ENCODE measurements at places on chromosomes 16 and 17.

DNA sequence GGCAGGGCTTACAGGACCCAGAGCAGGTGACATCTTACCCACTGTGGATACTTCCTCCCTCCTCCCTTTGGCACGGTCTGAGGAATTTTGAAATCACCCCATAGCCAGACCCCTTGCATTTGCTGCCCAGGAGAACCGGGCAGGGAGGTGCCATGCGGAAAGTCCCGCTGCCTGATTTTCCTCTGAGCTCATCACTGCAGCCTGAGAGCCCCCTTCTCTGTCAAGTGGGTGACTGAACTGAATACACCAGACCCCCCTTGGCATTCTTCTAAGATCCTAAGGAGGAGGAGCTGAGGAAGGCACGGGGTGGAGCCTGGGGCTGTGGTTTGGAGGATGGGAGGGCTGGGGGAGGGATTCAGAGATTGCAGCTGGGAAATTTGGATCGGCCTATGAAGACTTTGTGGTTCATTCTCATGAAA, 173.4 kb downstream of the RAB11FIP4 start:
- DNase-seq = no peak

DNA sequence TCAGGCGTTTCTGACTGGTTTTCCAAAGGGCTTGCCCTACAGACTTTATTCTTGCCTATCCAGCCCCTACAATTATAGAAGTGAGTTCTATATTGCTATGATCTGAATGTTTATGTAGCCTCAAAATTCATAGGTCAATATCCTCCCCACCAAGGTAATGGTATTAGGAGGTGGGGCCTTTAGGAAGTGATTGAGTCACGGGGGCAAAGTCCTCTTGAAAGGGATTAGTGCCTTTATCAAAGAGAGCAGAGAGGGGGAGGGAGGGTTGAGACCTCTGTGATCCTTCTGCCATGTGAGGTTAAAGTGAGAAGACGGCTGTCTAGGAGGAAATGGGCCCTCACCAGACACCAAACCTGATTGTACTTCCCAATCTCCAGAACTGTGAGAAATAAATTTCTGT, 931 bp upstream of the CPHXL start:
- no peak for DNase-seq

DNA sequence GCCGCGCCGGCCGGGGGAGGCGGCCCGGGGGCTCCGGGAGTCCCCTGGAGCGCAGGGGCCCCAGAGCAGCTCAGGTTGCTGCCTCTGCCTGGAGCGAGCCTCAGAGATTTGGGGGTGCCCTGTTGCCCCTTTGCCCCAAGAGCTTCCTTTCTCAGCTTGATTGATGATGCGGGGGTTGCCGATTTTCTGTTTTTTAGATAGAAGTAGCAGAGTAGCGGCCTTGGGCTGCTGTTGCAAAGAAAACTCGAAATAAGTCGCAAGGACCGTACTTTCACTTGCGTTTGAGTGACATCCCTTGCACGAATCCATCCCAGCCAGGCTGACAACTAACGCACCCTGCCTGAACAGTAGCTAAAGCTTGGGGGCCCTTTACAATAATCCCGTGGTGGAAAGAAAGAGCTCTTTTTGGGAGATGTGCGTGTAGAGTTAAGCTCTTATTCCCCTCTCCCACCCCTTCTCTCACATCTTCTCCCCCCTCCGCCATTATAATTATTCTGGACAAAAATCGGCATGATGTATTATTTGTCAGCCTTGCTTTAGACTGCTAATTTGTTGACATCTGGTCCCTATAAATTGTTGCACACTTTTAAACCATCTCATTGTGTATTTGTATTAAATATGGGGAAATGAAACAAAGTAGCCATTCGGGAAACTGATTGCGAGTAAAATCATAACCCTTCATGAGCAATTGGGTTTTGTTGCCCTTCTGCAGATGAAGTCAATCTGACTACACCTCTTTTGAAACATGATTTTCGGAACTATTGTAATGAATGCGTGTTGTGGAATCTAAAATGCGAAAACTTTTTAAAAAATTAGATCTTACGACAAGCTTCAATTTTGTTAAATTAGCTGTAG, 873 bp downstream of the USP10 start:
- DNase-seq = peak; percentile 50

- DNase-seq = no peak
These were observed 18.0 kb upstream of the ABCA5 start for GRCh38 chr17:69344939-69345338.

DNA sequence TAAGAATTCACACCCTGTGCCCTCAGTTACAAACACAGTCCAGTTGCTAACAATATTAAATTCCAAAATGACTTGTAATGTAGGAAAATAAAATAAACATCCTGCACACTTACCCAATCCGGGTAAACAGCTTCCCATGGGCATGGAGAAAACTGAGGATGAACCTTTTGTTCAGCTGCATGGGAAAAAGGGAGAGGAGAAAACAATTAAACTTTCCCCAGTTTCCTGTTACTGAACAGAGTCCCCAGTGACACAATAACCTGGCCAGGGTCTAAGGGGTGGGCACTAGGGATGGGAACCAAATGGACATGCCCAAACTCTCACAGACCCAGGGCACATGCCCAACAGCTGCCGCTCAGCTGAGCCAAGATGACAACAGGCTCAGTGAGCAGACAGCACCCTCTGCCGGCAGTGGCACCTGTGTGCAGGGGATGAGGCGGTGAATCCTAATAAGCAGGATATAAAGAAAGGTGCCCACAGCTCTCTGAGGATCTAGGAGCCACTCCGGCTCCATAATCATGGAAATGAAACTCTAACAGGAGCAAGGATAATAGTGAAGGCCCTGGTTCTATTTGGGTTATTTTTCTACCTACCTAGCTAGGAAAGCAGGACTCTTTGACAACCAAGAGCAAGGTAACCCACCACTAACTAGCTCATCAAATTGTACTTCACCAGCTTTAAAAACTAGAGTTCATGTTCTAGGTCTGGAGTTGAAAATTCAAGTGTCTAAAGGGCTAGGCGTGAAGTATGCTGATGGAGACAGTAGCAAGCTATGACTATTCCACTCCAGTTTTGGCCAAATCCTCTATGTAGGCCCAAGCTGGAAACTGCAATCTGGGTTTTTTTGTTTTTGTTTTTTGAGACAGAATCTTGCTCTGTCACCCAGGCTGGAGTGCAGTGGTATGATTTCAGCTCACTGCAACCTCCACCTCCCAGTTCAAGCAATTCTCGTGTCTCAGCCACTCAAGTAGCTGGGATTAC, 58.8 kb downstream of the SMG6 start:
- DNase-seq = peak; percentile 88

DNA sequence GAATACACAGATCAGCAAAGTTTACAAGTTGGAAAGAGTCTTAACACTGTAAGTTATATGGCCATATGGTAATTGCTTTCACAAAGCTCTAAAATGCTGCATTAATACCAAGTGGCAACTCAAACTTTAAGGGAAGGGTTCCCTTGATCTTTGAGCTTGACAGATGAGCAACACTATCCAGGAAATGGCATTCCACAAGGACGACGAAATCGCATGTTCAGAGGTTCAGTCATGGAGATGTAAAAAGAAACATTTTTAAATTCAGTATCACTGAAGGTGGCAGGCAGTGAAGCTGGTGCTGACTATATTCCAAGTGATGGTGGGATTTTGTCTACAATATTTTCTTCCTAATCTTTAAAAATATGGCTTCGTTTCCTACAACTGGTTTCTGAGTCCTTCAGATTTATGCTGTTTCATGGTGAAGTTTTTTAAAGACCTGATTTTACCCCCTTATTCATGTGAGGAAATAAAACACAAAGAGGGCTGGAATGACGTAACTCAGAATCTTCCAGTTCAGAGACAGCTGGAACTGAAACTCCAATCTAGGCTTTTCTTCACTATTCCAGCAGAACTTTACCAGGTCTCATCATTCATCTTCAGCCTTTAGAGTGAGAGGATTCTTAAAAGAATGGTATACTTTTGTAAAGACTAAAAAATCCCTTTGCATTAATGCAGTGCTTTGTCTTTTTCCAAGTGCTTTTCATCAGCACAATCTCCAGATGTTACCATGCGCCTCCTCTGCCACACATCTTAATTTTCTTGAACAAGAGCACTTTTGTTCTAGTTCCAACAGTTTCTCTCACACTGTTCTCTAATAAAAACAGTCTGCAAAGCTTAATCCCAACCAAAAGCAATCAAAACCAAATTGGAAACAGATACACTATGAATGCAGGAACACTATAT, 20.2 kb downstream of the CHCT1 start:
- no peak for DNase-seq

GRCh38 chr17:17508019-17508535, 11.9 kb upstream of the RASD1 start:
- DNase-seq = no peak

- DNase-seq = no peak
These were observed 2.8 kb downstream of the MAPK8IP3 start for GRCh38 chr16:1708768-1709180.

DNA sequence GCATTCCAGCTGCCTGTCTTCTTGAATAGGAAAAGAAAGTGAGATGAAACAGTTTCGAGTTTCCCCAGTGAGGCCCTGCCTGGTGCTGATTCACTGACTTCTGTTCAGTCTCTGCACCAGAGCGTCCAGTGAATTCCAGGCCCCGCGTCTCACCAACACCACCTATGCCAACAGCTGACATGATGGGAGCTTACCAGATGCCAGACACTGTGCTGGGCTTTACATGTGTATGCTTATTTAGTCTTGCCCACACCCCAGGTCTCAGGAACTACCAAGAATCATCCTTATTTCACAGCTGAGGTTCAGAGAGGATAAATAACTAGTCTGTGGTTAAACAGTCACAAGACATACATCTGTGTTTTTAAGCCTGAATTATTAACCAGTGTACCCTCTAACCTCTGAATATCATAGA, 29.1 kb upstream of the IRX6 start:
- no peak for DNase-seq

- DNase-seq = no peak
These were observed 246.2 kb downstream of the STX8 start for GRCh38 chr17:9329251-9329921.

DNA sequence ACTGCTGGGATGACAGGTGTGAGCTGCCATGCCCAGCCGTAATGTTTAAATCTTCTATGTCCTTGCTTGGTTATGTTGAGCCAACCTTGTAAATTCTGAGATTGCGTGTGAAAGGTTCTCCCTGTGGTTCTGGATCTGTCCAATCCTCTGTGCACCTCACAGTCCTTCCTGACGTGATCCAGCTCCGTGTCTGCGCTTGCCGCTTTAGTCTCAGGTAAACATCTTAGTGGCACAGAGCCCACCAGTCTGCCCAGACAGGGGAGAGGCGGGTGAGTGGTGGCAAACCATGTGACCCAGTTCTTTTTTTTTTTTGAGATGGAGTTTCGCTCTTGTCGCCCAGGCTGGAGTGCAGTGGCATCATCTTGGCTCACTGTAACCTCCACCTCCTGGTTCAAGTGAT, 13.9 kb downstream of the SLC25A10 start:
- no peak for DNase-seq

GRCh38 chr16:68935008-68935407, 91.7 kb downstream of the TANGO6 start:
- DNase-seq = no peak

- DNase-seq = no peak
These were observed 34.6 kb upstream of the MYOCD start for GRCh38 chr17:12631076-12631475.

DNA sequence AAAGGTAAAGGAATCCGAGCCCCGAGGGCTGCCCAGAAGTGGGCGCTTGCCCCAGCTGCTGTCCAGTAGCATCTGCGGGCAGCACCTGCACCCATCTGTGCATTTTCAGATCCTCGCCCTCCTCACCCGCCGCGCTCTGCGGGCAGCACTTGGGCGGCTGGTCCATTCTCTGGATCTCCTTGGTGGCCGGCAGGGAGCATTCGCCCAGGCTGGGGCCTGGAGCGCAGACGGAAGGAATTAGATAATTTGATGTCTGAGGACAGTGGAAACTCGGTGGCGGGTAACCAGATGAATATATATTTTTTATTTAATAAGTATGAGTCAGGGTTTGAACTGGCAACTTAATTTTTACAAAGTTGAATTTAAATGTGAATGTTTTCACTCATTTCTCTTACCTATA, 88.5 kb downstream of the NPIPB11 start:
- no peak for DNase-seq

DNA sequence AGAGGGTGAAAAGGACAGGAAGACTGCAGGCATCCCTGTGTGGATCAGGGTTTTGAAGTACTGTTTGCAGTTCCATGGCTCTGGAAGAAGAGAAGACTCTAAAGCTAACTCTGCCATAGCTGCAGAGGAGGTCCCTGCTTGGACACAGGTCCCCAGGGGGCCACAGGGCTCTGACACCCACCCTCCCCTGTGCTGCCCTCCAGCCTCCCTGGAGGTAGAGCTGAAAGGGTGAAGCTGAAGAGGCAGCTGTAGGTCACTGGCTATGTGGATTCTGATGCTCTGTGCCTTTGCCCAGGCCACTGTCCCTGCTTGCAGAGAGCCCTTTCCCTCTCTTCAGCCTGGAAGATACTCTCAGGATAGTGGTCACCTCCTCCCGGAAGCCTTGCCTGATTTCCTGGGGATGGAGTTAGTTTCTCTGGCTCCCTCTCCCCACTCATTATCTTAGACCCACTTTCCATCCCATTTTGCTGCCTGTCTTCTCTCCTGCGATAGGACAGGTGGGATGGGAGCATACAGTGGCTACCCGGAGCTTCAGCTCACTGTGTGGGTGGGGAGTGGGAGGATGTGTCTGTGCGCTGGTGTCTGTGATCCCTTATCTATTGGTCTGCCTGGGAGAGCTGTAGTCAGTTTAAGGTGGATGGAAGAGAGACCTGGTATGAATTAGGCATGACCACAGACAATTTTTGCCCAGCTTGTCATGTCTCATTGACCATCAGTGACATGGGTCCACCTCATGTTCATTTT, 89.8 kb upstream of the TMEM97 start:
- DNase-seq = no peak

DNA sequence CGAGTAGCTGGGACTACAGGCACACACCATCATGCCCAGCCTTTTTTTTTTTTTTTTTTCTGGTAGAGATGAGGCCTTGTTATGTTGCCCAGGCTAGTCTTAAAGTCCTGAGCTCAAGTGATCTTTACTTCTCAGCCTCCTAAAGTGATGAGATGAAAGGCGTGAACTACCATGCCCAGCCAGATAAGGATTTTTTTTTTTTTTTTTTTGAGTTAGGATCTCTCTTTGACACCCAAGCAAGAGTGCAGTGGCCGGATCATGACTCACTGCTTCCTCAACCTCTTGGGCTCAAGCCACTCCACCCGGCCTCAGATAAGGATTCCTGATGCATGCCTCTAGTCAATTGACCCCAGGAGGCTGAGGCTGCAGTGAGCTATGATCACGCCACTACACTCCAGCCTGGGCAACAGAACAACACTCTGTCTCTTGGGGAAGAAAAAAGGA, 11.2 kb upstream of the PLEKHG4 start:
- DNase-seq = no peak

GRCh38 chr16:84312783-84313382, 18.2 kb downstream of the WFDC1 start:
- no peak for DNase-seq
